ENCODE measurements at places on chromosomes 13 and 19.

GRCh38 chr19:29309637-29310036 is 96.7 kb upstream of the UQCRFS1 start:
- DNase-seq: no peak

GRCh38 chr13:67341406-67341805 is 111.3 kb upstream of the PCDH9 start:
- no peak for DNase-seq

DNA sequence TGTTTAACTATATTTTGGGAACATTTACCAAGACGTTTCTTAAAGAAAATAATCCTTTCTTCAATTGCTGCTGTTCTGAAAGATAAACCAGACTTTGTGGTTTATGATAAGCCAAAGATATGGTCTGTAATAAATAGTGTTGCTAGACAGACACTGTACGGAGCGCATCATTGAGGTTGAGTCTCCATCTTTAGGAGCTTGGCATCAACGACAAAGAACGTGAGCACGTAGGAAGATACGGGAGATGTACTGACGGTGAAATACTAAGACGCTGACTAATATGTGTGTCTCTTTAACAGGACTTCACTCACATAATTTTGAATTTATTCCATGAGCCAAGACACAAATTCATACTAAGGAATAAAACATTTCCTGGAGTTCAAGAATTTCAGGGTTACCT is 16.2 kb downstream of the TEX29 start:
- no peak for DNase-seq

DNA sequence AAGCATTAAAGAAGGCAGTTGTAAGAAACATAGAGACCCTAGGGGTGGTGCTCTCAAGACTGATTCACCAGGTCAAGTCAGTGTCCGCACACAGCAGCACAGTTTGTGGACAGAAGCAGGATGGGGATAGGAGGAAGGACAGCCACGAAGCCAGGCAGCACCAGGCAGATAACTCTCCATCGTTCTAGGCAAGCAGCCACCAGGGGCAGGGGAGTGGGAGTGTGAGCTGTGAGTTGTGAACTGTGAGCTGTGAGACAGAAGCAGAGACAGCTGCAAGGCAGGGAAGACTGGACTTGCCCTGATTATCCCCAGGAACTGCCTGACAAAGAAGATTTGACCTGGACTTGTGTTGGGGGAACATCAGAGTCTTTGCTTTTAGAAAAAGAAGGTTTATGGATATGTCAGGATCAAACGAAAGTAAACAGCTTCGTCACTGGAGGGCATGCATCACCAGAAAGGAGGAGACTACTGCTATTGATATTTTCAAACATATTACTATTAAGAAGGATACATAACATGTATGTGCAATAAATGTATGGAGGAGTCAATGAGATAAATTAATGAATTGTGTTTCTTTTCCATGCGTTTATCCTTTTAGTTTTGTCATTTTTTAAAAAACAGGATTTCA is 286.1 kb downstream of the IRS2 start:
- no peak for DNase-seq

GRCh38 chr13:99062593-99062992 is 84.7 kb upstream of the DOCK9 start:
- DNase-seq: no peak

GRCh38 chr13:79525064-79525857 is 44.3 kb downstream of the NDFIP2 start:
- DNase-seq: no peak

- no peak for DNase-seq
These were observed 81.0 kb upstream of the MAB21L1 start for GRCh38 chr13:35557475-35557874.

GRCh38 chr13:42807241-42807640 is 25.9 kb downstream of the FAM216B start:
- no peak for DNase-seq

DNA sequence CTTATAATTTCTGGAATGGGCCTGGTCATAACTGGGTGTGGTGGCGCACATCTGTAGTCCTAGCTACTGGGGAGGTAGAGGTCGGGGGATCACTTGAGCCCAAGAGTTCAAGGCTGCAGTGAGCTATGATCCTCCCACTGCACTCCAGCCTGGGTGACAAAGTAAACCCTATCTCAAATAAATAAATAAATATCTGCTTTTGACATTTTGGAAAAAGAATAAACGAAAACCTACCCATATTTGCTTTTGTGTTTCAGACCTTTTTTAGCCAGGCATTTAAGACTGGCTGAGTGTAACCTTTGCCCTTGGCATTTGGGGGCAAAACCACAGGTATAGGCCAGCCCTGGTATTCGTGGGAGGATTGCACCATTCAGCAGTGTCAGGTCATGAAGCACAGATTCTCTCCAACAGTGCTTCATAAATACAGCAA is 14.8 kb upstream of the RCBTB2 start:
- no peak for DNase-seq

- no peak for DNase-seq
These were observed 1.0 kb upstream of the KLHL26 start for GRCh38 chr19:18635831-18636182.

GRCh38 chr19:11279505-11280236 is 16.3 kb upstream of the TSPAN16 start:
- peak; percentile 16 for DNase-seq
